ENCODE measurements at places on chromosomes 2 and 18.

DNA sequence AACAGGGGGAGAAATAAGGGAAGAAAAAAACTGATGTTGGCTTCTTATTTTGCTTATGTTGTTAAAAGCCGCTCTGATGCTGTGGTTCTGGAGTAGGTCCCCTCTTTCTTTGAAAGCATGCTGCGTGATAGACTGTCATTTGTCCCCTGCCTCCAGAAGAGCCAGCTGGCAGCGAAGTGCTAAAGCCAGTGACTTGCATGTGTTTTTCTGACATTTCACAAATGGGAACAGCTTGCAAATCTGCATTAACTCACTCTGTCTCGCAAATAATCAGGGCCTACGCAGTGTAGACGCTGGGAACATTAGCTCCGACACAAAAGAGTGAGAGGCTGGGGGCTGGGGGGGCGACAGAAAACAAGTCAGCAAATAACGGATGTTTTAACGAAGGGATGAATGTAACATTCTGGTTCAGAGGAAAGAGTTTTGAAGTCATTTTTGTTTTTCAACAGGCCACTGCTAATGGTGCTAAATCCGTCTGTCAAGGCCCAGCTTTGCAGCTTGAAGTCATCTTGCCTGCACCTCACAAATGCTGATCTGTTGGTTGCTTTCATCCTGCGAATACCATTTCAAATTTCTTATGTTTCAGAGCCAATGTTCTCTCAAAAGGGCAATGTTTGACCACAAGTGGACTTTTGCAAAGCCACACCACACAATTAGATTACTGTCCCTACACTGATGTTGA lies 68.8 kb upstream of the PIK3C3 start:
- no peak overlapping the region for H3K27ac ChIP-seq
- H3K36me3 ChIP-seq: no peaks in the 10 kb centered on the region
- no peak overlapping the region for H3K4me3 ChIP-seq
- no peaks in the 10 kb centered on the region for H3K4me1 ChIP-seq
- DNase-seq: no peak

- no peaks in the 10 kb centered on the region for H3K27me3 ChIP-seq
- no peak overlapping the region for H3K4me3 ChIP-seq
- H3K36me3 ChIP-seq: peaks cover 17% of the 10 kb centered on the region
- peak overlapping the region; percentile 6 for H3K27ac ChIP-seq
Observed at GRCh38 chr2:96542357-96542977, 5.9 kb downstream of the ARID5A start.

GRCh38 chr18:37487400-37487867 lies 78.2 kb downstream of the CELF4 start:
- no peaks in the 10 kb centered on the region for H3K4me1 ChIP-seq
- no peak overlapping the region for H3K27ac ChIP-seq
- H3K36me3 ChIP-seq: no peaks in the 10 kb centered on the region
- H3K27me3 ChIP-seq: no peaks in the 10 kb centered on the region
- DNase-seq: no peak

DNA sequence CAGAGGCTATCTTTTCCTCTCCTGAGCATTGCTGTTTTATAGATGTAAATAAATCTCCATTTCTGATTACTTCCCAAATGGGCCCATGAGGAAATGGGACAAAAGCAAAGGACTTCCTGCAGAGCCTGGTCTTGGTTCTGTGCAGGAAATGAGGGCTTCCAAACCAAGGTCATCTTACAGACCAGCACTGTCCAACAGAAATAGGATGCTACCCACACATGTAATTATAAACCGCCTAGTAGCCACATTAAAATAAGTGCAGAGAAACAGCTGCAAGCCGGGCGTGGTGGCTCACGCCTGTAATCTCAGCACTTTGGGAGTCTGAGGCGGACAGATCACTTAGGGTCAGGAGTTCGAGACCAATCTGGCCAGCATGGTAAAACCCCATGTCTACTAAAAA lies 6.2 kb downstream of the TTL start:
- no peak overlapping the region for H3K27ac ChIP-seq
- no peak for DNase-seq
- peaks cover 3% of the 10 kb centered on the region for H3K36me3 ChIP-seq
- H3K27me3 ChIP-seq: no peaks in the 10 kb centered on the region
- H3K4me1 ChIP-seq: no peaks in the 10 kb centered on the region

DNA sequence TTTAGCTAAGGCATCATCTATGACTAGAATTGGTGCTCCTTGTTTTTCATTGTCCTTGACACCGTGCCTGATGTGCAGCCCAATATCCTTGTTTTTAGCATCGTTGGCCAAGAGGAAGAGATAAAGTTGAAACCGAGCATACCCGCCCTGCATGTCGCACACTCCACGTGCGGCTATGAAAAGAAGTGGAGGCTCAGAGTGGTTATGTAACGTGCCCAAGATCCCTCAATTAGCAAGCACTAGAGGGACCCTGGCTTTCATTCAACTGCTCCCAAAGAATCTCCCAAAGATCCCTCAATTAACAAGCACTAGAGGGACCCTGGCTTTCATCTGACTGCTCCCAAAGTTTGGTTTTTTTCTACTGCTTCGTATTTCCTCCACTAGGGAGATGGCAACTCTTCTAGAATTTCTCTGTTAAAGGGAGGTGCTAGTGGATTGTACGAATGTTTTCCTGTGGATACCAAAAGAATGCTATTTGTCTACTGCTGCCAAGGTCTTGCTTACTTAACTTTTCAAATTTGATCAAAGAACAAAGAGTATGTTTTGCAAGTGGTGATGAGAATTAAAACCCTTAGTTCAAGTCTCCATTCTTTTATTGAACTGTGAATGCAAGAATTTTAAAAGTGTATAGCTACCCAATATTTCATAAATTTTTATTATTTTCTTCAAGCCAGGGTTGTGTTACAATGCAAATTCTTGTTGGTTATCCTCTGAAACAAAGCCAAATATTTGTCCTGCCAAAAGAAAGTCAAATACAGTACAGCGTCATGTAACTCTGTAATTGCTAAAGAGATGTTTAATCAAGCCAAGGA lies 92.1 kb downstream of the AOX1 start:
- no peaks in the 10 kb centered on the region for H3K4me1 ChIP-seq
- H3K36me3 ChIP-seq: no peaks in the 10 kb centered on the region
- no peaks in the 10 kb centered on the region for H3K27me3 ChIP-seq
- DNase-seq: no peak

GRCh38 chr2:70523996-70524965 lies 29.3 kb downstream of the TGFA start:
- H3K4me3 ChIP-seq: no peak overlapping the region
- no peaks in the 10 kb centered on the region for H3K4me1 ChIP-seq
- no peaks in the 10 kb centered on the region for H3K27me3 ChIP-seq
- DNase-seq: no peak
- no peaks in the 10 kb centered on the region for H3K36me3 ChIP-seq

Measured in ascending aorta (tissue), 2 donors.